ENCODE measurements at places on chromosomes 3 and 15.

- DNase-seq = no peak
Measured at GRCh38 chr15:68028888-68029207, 25.3 kb upstream of the PIAS1 start.

- no peak for DNase-seq
Measured at GRCh38 chr3:71392251-71392650, 191.3 kb downstream of the FOXP1 start.

DNA sequence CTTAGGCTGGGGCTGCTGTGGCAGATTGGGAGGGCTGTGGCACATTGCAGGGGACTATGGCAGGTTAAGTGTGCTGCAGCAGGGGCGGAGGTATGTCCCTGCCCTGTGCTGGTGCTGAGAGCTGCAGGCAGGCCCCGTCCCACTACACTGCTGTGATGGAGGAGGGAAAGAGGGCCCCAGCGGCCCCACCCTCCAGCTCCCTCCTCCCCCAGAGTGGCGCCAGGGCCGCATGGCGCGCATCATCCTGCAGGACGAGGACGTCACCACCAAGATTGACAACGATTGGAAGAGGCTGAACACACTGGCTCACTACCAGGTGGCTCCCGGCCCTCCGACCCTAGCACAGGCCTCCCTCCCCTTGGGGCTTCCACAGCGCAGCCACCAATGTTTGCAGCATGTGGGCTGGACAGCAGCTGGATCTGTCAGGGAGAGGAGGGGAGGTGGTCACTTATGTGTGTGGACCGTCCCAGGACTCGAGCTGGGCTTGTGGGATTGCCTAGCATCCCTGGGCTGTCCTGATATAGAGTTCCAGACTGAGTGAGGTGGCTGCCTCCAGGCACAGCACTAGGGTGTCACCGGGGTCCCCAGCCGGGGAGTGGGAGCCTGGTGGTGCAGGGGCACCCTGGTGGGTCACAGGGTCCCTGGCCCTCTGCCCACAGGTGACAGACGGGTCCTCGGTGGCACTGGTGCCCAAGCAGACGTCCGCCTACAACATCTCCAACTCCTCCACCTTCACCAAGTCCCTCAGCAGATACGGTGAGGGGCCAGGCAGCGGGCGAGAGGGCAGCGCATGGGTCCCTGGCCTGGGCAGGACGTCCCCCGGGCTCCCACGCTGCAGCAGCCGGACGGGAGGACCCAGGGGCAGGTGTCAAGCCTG, 46.1 kb downstream of the PLXNA1 start:
- no peak for DNase-seq

DNA sequence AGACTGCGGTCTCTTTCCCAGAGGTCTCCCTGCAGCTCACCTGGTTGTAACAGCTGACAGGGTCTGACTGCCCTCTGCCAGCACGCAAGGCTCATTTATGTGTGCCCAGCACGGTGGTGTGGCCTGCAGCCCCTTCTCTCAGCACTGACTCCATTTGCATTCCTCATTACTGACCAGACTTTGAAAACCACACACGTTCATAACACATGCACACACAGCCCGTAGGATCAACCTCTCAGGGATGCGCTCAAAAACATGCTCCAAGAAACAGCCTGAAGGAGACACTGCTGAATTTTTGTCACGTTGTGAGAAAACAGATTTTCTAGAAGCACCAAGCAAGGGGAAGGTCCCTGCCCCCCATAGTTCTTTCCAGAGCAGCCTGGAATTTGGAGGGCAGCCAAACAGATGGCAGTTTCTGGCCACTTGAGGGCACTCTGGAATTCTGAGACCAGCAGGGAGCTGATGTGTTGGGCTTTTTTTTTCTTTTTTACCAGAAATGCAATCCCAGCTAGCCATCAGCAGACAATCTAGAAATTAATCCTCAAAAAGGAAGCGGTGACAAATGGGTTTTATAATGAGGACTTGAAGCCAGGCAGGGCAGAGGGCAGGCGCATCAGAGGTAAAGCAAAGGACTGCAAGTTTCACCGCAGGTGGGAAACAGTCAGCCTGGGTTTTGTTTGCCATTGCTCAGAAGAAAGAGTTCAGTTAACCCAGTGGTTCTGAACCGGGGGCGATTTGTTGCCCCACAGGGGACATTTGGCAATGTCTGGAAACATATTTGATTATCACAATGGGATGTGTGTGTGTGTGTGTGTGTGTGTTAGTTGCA, 170.5 kb upstream of the PROK2 start:
- no peak for DNase-seq

GRCh38 chr15:51759557-51760070, 8.2 kb downstream of the TMOD2 start:
- DNase-seq = no peak
